Right kidney (tissue), 9 donors: ENCODE measurements at places on chromosomes 7 and 10.

- DNase-seq: no peak
Measured at GRCh38 chr10:45180946-45181875, 134.2 kb downstream of the OR13A1 start.

DNA sequence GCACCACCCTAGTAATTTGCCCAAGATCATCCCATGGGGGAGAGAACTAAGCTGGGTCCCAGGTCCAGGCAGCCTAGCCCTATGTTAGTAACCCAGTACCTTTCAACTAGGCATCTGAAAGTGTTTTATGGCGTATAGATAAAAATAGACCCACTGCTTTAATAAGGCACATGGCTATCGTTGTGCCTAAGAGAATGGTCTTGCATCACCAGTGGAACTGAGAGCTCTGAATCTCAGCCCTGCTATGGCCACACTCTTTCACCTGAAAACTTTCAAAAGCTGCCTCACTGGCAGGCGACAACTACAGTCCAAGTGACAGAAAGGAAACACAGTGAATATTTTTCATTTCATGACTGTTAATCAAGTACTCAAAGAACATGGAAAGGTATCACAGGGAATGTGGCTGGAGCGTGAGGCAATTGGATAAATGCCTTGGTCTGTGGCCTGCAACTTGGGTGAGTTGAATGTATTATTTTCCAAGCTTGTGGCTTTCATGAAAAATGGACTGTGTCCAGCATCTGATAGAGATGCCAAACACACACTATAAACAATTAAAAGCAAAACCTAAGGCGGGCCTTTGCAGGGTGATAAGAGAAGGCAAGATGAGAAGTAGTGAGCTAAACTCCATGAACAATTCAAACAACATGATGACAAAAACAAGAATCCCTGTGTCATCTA, 18.0 kb upstream of the SFMBT2 start:
- DNase-seq: no peak

DNA sequence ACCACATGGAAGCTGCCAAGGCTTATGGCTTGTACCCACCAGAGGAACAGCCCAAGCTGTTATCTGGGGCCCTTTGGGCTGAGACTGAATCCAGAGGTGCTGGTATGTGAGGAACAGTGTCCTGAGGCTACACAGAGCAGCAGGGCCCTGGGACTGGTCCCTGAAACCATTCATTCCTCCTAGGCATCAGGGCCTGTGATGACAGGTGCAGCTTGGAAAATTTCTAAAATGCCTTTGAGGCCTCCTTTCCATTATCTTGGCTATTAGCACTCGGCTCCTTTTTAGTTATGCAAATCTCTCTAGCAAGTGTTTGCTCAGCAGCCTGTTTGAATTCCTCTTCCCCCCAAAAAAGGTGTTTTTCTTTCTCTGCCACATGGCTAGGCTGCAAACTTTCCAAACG, 1151.7 kb upstream of the LRRN3 start:
- DNase-seq: no peak

DNA sequence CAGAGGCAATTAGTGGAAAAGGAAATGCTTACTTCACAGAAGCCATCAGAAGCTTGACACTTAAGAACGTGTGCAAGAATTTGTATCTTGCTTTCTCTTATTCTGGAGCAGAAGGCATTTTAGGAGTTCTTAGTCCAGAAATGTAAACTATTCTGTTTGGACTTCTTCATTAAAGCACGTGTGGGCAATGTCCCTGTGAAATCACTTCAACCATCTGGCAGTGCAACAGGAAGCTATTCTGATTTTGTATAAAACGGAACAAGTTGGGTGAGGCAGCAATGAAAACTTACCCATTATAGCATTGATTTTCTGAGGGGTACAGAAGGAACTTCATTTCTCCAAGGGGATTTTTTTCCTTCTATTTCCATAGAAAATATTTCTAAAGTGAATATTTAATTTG, 21.3 kb upstream of the ARHGAP21 start:
- DNase-seq: no peak

- DNase-seq: no peak
Measured at GRCh38 chr10:62115842-62116241, 152.8 kb downstream of the RTKN2 start.

DNA sequence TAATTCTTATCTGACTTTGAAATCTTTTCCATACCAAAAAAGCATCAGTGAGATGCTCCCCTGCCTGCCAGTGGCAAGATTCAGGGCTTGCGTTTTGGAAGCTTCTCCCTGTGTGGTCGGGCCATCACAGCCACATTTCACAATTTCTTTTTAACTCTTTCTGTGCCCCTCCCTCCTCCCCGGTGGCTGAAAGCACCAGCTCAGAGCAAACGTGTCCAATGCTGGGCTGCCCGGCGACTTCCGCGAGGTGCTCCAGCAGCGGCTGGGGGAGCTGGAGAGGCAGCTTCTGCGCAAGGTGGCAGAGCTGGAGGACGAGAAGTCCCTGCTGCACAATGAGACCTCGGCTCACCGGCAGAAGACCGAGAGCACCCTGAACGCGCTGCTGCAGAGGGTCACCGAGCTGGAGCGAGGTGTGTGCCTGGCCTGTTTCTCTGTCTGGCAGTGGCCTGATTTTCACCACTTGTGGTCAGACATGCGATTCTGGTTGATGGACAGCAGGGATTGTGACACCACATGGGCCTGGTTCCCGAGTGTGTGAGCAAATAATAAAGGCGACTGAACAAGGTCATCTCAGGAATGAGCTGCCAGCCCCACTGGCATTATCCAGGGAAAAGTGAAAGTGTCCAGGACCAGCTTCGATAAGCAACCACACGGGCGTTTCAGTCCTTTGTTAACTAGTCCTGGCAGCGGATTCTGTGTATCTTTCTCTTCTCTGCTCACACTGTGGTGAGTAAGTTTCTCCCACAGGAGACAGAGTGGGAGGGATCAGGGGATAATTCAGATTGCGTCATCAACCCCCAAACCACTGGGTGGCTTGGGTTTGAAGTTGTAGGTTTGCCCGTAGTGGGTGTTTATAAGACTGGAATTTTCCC, 2.6 kb downstream of the NPTX2 start:
- DNase-seq: peak; percentile 21

DNA sequence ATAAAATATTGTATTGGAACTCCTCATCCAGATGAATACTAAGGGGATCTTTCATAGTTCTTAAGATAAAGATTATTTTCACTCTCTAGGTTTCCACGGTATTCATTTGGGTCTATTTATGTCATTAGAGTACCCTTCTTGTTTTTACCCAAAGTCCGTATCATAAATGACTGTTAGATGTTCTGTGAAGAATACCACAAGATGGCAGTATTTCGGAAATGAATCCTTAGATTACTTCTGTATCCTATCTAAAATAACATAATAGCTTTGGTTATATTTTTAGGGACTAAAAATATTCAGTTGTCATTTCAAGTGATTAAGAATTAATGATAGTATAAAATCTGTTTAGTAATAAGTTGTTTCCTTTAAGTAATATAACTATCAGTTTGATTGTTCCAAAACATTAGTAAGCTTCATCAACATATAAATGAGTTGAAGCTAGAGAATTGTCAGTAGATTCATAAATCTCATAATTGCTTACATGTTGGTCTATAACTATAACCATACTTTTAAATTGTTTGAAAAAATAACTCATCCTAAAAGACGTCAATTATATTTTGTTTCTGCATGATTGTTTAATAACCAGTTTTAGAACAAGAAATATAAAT, 337.5 kb upstream of the KCND2 start:
- no peak for DNase-seq

DNA sequence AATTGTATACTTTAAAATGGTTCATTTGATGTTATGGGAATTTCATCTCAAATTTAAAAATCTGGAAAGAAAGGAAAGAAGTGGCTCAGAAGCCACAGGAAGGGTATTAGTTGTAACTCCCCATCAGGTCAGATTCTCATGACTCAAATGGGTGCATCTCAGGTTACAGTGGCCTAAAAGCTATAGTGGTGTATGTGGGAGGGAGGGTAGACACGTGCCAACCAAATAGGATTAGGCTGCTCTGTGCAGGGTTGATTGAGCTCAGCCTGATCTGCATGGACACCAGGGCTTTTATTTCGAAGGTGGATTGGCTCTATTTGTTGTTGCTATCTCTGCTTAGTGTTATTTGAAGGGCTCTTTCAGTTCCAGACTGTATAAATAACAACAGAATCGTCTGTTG, 121.5 kb upstream of the PRR15 start:
- peak; percentile 7 for DNase-seq

DNA sequence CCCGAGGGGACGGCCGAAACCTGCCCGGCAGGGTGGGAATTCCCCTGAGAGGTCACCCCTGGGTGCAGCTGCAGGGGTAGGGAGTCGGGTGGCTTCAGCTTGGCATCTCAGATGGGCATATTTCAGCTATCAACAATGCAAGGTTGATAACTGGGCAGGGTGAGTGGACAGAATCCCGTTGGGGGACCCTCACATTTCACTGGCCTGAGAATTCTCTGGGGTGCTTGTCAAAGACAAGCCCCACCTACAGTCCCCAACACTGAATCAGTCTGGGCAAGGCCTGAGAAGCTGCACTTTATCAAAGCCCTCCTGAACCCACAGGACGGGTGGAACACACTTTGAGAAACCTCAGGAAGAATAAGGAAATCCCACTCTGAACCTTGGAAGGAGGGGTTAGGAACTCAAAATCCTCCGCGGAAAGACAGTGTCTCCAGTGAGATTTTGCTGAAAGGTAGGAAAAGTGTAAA, 3.1 kb downstream of the RGS10 start:
- DNase-seq: no peak

DNA sequence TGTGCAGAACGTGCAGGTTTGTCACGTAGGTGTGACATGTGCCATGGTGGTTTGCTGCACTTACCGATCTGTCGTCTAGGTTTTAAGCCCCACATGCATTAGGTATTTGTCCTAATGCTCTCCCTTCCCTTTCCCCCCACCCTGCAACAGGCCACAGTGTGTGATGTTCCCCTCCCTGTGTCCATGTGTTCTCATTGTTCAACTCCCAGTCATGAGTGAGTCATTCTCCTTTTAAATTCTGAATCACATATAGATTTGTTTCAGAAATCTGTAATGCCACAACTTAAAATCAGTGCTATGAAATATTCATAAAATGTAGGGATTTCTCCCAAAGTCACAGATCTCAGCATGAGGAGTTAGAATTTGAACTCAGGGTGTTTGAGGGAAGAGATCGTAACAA, 552.5 kb upstream of the MBL2 start:
- no peak for DNase-seq

DNA sequence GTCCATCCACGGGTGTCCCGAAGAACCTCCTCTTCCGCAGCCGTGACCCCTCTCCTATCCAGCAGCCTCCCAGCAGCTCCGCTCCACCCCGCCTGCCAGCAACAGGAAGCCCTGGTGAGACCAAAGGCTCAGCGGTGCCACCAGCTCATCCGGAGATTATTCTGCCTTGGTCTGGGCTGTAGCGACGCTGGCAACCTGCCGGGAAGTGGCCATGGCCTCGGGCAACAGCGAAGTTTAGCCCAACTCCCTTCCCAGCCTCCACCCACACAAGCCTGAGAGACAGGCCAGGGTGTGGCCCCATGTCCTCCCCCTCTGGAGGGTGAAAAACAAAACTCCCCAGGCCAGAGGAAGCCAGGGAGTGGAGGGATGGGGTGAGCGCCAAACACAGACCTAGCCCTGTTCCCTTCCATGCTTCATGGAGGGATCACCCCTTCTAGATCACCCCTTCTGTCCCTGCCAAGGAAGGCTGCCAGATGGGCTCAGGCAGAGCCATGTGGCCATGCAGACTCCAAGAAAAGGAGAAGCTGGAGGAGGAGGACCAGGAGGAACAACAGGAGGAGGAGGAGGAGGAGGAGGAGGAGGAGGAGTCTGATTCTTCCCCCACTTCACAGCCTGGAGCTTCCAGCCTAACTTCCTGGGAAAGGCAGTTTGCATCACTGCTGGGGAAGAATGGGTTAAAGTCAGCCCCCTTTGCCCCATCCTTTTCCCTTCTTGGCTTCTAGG, 918 bp downstream of the CALHM2 start:
- DNase-seq: no peak
